Smooth muscle cell of the umbilical artery (primary cell): ENCODE measurements at places on chromosomes 13 and 19. TPM values are rescaled to one million over a fixed set of nuclear protein-coding genes. Genes with fewer than 3 reads are reported as not detected.

Gene FUT2
- total RNA-seq = not detected in 2 replicates

Gene CFAP97D2
- not detected in 2 replicates for total RNA-seq

Gene ARHGEF18
- 36.2 and 61.7 TPM in 2 replicates for total RNA-seq

Gene EID2B
- total RNA-seq = 1.9 and 3.6 TPM in 2 replicates

Gene RNF113B
- total RNA-seq = not detected in 2 replicates

Gene PLVAP
- total RNA-seq = not detected in 2 replicates

Gene GSX1
- not detected in 2 replicates for total RNA-seq

Gene ZNF765
- total RNA-seq = 15.4 and 18.1 TPM in 2 replicates

Gene GPR180
- 16.9 and 24.0 TPM in 2 replicates for total RNA-seq
